ENCODE measurements at places on chromosomes 13 and 19.

DNA sequence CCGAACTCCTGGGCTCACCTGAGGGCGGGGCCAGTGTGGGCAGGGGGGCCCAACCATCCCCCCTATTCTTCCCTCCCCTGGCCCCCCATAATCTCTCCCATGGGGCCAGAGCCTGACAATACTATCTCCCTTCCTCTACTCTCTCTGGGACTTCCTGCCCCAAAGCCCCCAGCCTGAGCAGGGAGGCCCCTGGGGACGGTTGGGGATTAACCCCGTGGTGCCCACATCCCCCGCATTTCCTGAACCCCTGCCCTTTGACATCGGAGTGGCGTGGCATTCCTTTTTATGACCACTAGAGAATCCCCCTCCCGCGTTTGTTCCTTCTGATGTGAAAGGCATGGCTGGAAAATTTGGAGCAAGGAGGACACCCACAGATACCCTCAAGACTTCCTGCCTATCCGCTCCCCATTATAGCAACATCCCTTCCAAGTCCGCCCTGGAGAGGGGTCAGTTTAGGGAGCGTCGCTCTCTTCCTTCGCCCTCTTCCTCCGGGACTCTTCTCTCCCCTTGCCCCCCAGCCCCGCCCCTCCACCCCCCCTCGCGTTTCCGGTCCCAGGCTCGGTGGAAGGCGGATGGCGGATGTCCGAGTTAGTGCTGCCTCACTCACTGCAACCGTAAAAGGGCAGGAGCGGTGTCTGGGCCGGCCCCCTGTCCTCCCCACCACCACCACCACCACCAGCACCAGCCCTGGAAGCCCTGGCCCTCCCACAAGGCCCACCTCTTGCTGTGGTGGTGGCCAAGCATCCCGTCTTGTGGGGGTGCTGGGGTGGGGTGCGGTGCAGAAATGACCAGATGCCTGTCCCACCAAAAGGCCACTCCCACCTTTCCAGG lies 1.8 kb downstream of the VASP start:
- DNase-seq = peak; percentile 82

GRCh38 chr13:113413898-113414282 lies 39.4 kb downstream of the ADPRHL1 start:
- no peak for DNase-seq

GRCh38 chr13:36789061-36789460 lies 30.0 kb upstream of the RFXAP start:
- DNase-seq = no peak

DNA sequence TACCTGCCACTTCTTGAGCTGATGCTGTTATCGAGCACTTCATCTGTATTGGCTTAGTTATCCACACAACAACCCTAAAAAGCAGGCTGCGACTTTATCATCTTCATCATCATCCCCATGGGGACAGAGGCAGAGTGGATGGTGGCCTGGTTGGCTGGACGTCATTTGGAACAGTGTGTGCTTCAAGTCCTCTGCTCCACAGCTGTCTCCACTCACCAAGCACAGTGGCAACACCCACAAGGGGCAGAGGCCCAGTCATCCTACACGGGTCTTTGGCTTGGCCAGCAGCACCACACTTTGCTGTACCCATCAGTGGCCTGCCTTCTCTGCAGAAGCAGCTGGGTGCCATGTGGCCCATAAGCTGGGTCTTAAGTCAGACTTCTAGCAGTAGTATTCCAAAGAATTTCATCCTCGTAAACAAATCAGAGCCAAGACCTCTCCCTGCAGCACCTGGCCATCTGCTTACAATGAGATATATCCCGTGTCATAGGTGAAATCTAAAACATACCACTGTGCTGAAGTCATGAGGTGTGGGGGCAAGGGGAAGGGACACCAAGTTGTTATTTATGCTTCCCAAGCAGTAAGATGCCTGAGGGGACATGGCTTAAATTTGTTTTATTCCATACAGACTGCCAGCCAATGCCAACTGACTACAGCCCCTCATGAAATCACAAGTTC lies 47.9 kb upstream of the EPHX3 start:
- DNase-seq = no peak

DNA sequence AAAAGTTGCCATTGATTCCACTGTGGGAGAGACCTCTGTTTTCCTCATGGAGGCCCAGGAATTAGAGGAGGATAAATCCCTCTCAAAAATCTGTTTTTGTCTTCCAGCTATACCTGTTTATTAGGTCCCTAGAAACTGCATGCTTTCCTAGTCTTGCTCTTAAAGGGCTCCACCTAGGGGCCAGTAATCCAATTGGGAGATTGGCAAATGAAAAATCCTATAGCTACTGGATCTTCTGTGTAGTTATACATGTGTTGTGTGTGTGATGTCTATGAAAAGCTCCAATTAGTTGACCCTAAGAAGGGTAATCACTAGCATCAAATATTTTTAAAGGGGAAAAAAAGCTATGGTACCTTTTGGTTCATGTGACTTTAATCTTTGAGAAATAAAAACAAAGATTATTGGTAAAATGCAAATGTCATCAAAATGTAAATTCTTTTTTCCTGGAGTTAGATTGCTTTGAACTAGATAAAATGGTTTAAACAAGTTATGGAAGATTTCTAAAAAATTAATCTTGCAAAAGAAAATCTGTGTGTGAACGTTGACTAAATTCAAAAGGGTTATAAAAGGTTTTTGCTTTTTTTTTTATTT lies 63.4 kb upstream of the C1QTNF9B start:
- no peak for DNase-seq

GRCh38 chr13:103002279-103002678 lies 63.9 kb downstream of the SLC10A2 start:
- DNase-seq = no peak

- no peak for DNase-seq
These were observed 23.3 kb downstream of the COMMD6 start for GRCh38 chr13:75514080-75514995.

- DNase-seq = no peak
These were observed 85.1 kb upstream of the UFM1 start for GRCh38 chr13:38264363-38265131.

- peak; percentile 64 for DNase-seq
These were observed 2.3 kb upstream of the LCP1 start for GRCh38 chr13:46184277-46184699.

- DNase-seq = peak; percentile 68
These were observed 136.8 kb downstream of the MIPEP start for GRCh38 chr13:23752111-23753001.

- peak; percentile 63 for DNase-seq
These were observed 32.2 kb downstream of the SLAIN1 start for GRCh38 chr13:77729502-77730221.

DNA sequence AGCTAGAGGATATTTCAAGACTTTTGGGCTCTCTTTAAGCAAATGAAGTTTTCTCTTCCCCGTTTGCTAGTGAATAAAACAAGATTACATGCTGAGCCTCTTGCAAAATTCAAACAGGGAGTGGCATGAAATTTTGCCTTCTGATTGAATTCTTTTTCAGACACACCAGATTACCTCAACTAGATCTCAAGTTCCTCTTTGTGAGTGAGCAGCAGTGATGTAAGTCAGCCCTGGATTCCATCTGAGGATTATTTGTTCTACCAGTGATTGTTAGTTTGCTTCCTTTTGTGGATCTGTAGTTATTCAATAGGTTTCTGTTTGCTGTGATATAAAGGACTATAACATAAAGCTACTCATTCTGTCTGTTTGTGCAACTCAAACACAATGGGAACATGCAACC lies 407.7 kb downstream of the LMO7 start:
- DNase-seq = no peak

- no peak for DNase-seq
These were observed 611 bp upstream of the LRFN1 start for GRCh38 chr19:39321117-39321831.

GRCh38 chr19:42363614-42364346 lies 26.3 kb downstream of the CNFN start:
- DNase-seq = no peak

DNA sequence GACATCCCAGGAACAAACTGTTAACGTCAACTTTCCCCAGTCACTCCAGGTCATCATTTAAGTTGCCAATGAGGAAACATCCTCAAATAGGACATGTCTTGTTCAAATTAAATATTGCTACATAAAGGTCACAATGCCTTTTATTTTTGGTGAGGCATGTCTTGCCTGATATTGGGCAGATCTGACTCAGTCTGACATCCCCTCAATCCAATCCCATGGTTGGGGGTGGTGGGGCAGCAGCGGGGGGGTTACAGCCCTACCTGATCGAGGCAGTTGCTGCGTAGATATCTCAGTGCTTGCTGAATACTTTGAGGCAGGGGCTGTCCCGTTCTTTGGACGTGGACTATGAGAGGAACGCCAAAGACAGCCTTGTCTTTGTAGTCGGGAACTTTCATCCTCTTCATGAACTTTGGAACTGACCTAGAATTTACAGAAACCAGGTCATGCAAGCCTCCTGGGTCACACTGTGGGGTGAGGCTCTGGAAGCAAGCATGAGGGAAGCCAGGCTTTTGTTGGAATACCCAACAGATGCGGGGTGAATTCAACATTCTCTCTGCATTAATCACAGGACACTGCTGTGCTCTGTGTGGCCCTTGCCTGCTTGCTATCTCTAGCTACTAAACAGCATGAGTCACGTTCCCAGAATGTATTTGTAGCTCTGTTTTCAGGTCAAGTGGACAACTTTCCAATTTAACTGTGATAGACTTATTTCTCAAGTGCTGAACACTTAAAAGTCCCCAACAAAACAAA lies 109.8 kb downstream of the KL start:
- DNase-seq = no peak

GRCh38 chr13:21371011-21371410 lies 88.1 kb downstream of the ZDHHC20 start:
- no peak for DNase-seq

DNA sequence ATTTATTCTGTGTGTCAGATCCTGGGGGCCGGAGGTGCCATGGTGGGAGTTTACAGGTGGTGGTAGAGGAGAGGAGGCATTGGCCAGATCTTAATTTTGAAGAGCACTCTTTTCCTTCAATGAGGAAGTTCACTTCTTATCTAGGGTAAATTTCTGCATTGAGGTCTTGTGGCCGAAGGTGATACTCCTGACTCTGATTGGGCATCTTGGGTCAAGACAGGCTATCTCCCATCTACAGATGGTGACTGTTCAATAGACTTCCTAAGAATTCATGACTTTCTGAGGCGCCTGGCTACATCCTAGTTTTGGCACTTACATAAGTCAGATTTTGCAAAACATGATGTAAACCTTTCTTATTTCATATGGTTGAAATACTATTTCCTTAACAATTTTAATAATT lies 135.2 kb downstream of the SUCLA2 start:
- DNase-seq = no peak

DNA sequence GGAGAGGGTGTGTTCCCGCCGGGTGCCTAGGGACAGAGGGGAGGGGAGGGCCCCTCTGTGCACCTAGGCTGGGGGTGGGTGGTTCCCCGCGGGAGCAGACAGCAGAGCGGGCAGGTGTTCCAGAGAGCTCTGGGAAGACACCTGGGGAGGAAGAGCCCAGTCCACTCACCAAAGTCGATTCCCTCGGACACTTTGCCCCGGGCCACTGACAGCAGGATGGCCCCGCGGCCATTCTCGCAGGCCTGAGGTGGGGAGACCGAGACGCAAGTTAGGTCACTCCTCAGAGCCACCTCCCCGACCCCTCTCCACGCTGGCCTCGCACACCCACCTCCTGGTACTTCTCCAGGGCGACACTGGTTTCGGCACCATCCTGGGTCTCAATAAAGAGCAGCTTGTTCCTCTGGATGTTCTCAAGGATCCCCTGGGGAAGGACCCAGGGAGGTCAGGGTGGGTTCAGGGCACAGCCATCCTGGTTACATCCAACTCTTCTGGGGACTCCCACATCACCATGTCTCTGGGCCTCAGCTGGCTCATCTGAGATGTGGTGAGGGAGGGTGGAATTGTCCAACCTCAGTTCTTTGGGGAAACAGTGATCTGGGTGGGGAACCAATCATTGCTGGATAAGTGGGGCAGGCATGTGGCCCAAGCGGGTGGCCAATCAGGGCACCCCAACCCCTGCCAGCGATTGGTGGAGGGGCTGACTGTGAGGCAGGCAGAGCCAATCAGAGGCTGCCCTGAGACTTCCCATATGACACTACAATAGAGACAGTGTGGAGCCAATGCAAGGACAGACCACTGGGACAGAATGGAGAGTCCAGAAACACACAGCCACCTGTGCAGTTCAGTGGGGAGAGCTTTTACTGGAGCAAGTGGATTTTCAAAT lies 12.6 kb downstream of the KLC3 start:
- DNase-seq = no peak

GRCh38 chr13:20264271-20265018 lies 32.3 kb upstream of the GJB6 start:
- DNase-seq = peak; percentile 8

GRCh38 chr19:7926727-7927604 lies 1.0 kb upstream of the CTXN1 start:
- peak; percentile 31 for DNase-seq

- DNase-seq = no peak
These were observed 4.1 kb downstream of the SPRY2 start for GRCh38 chr13:80336776-80337287.

DNA sequence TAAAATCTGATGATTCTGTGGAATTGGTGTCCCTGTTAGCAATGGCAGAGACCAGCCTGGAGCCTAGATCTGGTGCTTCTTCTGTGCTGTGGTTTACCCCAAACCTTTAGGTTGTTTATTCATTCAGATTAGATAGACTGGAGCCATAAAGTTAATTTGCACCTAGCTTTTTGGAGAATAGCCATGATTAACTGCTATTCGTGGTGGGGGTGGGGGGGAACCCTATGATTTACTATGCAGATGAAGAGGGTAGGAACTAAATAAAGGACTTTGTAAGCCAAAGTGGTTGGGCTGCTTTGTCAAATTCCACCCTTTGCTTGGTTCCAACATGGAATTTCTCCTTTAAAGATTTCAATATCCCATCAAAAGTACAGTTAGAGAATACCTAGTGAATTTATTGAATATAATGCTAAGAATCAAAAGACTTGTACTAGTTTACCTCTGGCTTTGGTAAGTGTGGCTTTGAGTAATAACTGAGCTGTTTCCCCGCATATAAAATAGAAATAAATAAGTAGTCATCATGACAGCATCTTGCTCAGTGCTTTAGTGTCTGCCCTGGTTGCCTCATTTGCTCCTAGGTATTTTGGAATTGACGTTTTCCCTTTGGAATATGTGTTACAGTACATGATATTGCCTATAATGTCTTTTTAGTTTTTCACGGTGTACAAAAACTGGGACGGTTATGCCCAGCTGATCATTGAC lies 27.6 kb downstream of the SKA3 start:
- DNase-seq = no peak

DNA sequence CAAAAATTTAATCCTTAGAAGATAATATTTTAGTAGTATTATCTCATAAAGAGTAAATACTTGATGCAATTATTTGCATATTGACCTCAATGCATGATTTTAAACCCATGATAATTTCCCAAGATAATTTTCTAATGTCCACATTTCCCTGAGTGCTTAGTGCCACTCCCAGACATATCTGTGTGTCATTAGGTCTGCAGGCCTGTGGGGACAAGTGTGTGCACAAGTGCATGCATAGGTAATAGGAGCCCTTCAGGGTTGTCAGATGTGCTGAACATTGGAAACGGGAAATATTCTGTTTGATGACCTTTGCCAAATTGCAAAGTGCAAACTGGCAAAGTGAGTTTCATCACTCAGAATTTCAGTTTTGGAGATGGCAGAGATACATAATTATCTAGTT lies 369.9 kb downstream of the KLF5 start:
- DNase-seq = no peak
